ENCODE measurements at places on chromosomes 12 and 14. TPM values are rescaled to one million over a fixed set of nuclear protein-coding genes. Genes with fewer than 3 reads are reported as not detected.

DNA sequence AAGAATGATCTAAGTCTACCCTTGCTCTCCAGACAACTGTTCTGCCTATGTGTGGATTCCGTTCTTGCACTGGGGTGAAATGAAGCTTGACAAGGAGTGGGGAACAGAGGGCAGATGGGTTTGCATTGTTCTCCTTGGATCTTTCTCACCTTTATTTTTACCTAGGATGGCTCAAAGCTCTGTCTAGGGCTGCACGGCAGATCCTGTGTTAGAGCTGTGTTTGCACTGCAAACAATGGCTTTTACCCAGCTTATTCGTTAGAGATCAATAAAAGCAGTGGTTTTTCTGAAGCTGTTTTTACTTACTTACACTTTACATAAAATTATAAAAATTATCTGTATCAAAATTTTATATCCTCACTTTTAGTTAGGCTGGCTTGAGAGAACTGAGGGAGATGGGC, 105.1 kb downstream of the LRIG3 start:
- DNase-seq: no peak
- H3K4me3 ChIP-seq: no peak overlapping the region
- H3K27ac ChIP-seq: no peak overlapping the region
- H3K36me3 ChIP-seq: no peaks in the 10 kb centered on the region

The PALS1 gene
- total RNA-seq: 26.8 TPM

- DNase-seq: no peak
- H3K4me1 ChIP-seq: no peaks in the 10 kb centered on the region
- no peaks in the 10 kb centered on the region for H3K36me3 ChIP-seq
Observed at GRCh38 chr14:98514016-98514415, 758.0 kb downstream of the BCL11B start.

DNA sequence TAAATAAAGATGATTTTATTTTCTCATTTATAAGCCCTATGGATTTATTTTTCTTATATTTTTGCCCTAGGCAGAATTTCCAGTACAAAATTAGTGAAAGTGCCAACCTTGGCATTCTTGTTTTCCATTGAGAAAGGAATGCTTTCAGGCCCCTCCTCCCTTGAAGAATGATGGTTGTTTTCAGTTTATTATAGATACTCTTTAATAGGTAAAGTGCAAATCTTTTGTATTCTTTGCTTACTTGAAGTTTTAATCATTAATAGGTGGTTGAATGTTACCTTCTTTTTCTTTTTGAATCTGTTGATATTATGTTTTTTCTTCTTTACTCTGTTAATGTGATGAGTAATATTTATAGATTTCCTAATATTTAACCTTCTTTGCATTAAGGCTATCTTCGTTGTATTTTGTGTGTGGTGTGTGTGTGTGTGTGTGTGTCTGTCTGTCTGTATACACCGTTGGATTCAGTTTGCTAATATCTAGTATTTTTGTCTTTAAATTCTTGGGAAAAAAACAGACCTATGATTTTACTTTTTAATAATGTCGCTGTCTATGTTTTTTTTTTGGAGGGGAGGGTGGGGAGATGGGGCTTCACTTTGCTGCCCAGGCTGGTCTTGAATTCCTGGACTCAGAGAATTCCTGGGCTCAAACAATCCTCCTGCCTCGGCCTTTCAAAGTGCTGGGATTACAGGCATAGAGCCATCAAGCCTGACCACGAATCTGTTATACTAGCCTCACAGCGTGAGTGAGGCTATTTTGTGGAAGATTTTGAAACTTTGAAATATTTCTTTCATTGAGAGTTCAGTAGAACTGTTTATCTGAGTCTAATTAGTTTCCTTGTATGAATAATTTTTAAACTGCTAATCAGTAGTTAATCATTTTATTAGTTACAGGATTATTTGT, 13.5 kb downstream of the SRGAP1 start:
- H3K27me3 ChIP-seq: no peaks in the 10 kb centered on the region
- no peak overlapping the region for H3K4me3 ChIP-seq
- DNase-seq: no peak
- no peaks in the 10 kb centered on the region for H3K4me1 ChIP-seq
- H3K36me3 ChIP-seq: no peaks in the 10 kb centered on the region

DNA sequence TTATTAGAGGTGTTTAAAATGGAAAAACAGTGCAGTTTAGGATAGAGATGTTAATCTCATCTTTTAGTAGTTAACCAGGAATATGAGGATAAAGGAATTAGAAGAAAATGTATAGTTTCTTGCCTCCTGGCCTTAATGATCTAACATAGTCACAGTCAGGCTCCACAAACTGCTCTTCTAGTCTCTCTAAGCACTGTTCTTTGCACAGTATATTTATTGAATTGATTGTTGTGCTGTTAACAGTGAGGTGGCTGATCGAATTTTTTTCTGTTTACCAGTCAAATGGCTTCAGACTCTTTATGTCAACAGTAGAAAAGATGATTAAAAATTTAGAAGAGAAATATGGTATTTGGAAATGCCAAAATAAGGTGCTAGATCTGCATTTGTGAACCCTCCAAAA, 37.8 kb downstream of the ATF7IP start:
- no peak overlapping the region for H3K4me3 ChIP-seq
- no peak for DNase-seq

The GALNT6 gene
- total RNA-seq: 5.5 TPM

- H3K27ac ChIP-seq: no peak overlapping the region
- no peak overlapping the region for H3K4me3 ChIP-seq
- peaks cover 4% of the 10 kb centered on the region for H3K36me3 ChIP-seq
Observed at GRCh38 chr12:48126953-48127630, 7.9 kb downstream of the PFKM start.

The RTN1 gene
- 17.8 TPM for total RNA-seq

DNA sequence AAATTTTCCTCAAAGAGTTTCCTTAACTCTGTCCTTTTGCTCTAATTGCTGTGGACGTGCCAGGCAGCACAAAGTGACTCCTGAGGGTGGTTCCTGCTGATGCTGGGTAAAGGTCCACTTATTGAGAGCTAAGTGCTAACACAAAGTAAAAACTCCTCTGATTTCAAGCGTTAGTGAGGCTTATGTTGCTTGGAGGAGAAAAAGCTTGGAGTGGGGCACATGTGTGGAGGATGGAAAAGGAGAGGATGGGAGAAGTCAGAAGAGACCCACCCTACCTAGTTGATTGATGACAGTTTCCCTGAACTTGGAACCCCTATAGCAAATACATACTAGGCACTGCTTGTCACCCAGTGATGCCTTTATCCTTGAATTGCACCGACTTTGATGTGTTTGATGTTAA, 10.1 kb upstream of the SLC11A2 start:
- no peaks in the 10 kb centered on the region for H3K27me3 ChIP-seq
- no peaks in the 10 kb centered on the region for H3K36me3 ChIP-seq
- no peak for DNase-seq
- H3K27ac ChIP-seq: no peak overlapping the region
- no peak overlapping the region for H3K4me3 ChIP-seq

- H3K27me3 ChIP-seq: no peaks in the 10 kb centered on the region
- no peak for DNase-seq
- no peak overlapping the region for H3K27ac ChIP-seq
- no peaks in the 10 kb centered on the region for H3K4me1 ChIP-seq
Observed at GRCh38 chr12:122152754-122153153, 21.3 kb downstream of the IL31 start.

DNA sequence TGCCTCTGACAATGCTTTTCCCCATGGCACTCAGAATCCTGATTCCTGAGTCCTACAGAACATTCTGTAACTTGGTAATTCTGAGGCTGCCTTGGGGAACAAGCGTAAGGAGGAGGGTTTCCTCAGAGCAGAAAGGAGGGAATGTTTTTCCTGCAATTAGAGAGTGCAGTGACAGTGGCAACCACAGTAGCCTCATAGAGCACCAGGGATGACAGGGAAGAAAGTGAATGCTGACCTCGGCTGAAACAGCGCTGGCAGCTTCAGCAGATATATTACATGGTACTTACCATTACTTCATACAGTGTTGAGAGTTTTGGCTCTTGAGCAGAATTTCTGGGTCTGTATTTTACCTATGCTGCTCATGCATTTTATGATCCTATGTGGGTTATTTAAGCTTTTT, 757.1 kb downstream of the NRXN3 start:
- H3K27me3 ChIP-seq: no peaks in the 10 kb centered on the region
- H3K4me1 ChIP-seq: no peaks in the 10 kb centered on the region
- no peaks in the 10 kb centered on the region for H3K36me3 ChIP-seq
- H3K27ac ChIP-seq: no peak overlapping the region

DNA sequence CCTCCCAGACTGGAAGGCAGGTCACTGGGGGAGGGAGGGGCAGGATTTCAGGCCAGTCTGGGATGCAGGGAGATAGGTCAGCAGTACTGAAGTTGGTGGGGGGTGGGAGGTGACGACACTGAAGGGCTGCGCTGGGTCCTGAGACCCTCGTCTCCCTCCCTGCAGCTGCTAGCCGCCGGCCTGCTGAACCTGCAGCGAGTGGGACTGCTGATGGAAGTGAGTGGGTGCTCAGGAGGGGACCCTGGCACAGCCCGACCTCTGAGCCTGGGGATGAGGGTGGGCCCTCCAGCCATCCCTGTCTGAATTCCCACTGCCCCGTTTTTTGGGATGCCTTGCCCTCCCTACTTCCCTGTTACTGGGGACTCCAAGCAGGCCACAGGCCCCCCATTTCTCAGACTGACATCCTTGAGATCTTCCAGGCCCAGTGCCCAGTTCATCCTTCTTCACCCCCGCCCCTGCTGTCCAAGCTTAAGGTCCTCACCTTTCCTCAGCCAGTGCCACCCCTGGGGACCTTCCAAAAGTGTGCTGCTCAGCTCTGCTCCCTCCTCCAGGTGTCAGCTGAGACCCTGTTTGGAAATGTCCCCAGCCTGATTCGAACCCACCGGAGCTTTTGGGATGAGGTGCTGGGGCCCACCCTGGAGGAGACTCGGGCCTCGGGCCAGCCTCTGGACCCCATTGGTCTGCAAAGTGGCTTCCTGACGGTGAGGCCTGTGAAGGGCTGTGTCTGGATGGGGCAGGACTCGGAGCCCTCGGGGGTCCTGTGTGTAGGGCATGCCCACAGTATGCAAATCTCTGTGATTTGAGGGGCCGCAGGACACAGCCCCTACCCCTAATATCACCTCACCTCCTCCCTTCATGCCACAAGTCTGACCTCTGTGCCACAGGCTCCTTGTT, 5.5 kb downstream of the PLEKHG6 start:
- no peaks in the 10 kb centered on the region for H3K27me3 ChIP-seq
- no peaks in the 10 kb centered on the region for H3K4me1 ChIP-seq
- H3K27ac ChIP-seq: no peak overlapping the region
- DNase-seq: no peak
- H3K4me3 ChIP-seq: no peak overlapping the region

GRCh38 chr14:85897808-85898207, 367.9 kb downstream of the FLRT2 start:
- H3K27ac ChIP-seq: no peak overlapping the region
- H3K27me3 ChIP-seq: no peaks in the 10 kb centered on the region
- peaks cover 1% of the 10 kb centered on the region for H3K4me1 ChIP-seq
- H3K4me3 ChIP-seq: no peak overlapping the region
- no peak for DNase-seq

- no peak for DNase-seq
- no peak overlapping the region for H3K27ac ChIP-seq
Observed at GRCh38 chr12:7991535-7991934, 41.0 kb upstream of the FOXJ2 start.

DNA sequence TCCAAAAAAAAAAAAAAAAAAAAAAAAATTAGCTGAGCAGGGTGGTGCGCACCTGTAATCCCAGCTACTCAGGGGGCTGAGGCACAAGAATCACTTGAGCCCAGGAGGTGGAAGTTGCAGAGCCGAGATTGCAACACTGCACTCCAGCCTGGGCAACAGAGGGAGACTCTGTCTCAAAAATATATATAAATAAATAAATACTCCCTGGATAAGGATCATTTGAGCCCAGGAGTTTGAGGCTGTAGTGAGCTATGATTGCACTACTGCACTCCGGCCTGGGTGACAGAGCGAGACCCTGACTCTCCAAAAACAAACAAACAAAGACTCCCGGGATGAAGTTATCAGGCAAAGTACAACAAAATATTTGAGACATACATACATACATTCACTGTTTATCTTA, 3.3 kb upstream of the NAA25 start:
- H3K27ac ChIP-seq: no peak overlapping the region
- no peak overlapping the region for H3K4me3 ChIP-seq
- DNase-seq: no peak
- H3K36me3 ChIP-seq: no peaks in the 10 kb centered on the region
- H3K27me3 ChIP-seq: no peaks in the 10 kb centered on the region
- H3K4me1 ChIP-seq: no peaks in the 10 kb centered on the region

- H3K4me3 ChIP-seq: no peak overlapping the region
- H3K36me3 ChIP-seq: no peaks in the 10 kb centered on the region
- DNase-seq: no peak
- no peaks in the 10 kb centered on the region for H3K27me3 ChIP-seq
- no peaks in the 10 kb centered on the region for H3K4me1 ChIP-seq
Observed at GRCh38 chr12:91406920-91407341, 224.3 kb upstream of the DCN start.

All from aorta (tissue), 5 donors.